ENCODE measurements at places on chromosomes 2 and 18.

DNA sequence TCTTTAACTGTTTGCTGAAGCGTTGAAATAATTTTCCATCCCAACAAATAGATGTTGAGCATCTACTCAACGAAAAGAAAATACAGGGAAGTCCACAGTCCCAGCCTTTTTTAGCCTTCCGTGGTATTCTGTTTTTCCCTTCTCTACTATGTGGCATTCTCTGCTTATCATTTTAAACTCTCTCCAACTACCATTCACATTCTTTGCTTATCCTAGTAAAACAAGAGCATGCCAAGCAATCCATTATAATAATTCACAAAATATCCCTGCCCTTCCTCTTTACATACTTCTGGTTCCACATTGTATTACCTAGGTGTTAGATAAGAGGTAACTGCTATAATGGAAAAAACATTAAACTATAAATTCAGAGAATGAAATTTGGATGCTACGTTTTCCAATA is 1.6 kb upstream of the SESTD1 start:
- peak; percentile 6 for DNase-seq

- DNase-seq = no peak
Observed at GRCh38 chr2:143088388-143088787, 40.8 kb upstream of the ARHGAP15 start.

DNA sequence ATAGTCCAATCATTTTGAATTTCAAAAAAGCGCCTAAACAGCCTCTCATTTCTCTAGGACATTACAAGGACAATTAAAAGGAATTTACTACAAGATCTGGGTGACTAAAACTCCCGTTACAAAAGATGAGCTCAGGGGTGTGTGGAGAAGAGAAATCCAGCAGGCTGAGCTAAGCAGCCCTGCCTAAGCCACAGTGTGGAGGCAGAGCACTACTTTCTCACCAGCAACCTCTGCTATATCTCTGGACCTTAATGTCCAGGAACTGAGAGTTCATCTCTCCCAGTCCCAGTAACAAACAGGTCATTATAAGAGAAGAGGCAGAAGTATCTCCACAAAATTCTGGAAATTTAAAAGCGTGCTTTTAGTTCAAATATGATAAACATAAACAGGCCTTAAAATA is 18.9 kb upstream of the ANKRD62 start:
- DNase-seq = peak; percentile 2

GRCh38 chr2:12652723-12653122 is 64.0 kb upstream of the TRIB2 start:
- DNase-seq = no peak

GRCh38 chr2:26915316-26915715 is 55.1 kb upstream of the MAPRE3 start:
- DNase-seq = no peak

DNA sequence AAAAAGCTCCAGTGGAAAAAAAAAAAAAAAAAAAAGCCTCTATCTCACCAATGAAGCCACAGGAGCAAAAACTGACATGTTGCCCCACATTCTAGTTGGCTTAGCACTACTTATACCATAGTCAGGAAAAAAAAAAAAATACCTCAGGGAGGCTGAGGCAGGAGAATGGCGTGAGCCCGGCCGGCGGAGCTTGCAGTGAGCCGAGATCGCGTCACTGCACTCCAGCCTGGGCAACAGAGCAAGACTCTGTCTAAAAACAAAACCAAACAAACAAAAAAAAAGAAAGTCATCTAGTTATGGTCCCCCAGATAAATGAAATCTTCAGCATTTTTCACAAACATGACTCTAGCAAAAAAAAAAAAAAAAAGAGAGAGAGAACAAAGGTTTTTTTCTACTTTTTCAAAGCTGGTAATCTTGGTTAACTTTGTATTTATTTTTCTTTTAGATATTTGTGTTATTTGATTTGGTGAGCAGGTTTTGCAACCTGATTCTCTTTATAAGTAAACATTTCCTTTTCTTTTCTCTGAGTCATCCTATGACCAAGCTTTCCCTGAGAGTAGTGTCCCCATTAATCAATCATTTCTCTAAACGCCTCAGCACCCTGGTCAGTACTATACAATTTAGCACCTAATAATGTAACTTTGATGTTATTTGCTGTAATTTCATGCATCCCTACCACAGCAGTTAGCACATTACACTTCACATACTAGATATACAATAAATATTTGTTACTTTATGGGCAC is 273.7 kb upstream of the PIK3C3 start:
- peak; percentile 42 for DNase-seq

- DNase-seq = peak; percentile 93
Observed at GRCh38 chr18:36850527-36851201, 21.7 kb downstream of the KIAA1328 start.

DNA sequence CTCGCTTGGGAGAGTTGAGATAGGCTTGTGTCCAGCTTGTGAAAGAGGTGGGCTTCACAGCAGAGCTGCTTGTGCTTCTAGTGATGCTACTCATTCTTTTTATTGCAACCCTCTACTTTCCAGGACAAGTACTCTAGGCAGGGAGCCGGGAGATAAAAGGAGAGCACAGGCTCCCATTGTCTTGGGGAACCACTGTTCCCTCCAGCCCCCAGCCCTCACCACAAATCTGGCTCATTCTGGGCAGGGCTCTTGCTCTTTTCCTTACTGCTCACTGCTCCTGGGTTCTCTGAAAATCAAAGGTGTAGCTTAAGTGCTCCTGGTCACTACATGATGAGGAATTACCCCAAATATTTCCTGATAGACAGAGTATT is 81.4 kb downstream of the CABYR start:
- no peak for DNase-seq

DNA sequence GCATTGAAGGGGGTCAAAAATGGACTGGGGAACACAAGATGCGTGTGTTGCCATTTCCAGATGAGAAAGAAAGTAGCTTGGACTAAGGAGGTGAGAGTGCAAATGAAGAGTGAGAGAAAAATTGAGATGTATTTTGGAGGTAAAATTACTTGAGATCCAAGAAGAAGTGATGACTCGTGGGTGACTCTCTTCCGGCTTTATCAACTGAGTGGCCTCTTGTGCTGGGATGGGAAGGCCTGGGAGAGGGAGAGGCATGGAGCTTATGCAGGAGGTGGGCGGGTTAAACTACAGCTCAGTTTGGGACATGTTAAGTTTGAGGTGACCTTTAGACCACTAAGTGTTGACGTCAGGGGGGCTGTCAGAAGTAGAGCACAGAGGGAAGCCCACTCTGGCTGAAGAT is 34.9 kb downstream of the SULT1C2 start:
- DNase-seq = no peak

DNA sequence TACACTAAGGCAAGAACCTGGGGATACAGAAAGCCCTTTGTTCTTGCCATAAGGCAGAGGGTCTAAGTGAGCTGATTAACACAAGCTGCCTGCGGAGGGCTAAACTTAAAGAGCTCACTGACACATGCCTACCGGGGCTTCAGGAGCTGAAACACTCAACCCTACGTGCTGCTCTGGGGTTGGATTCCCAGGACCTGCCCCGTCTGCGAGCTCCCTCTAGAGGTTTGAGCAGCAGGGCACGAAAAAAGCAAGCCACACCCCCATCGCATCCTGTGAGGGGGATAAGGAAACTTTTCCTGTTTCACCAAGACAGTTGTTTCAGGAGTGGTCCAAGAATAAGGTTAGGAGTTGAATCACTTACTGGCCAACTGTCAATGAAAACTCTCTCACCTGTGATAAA is 562.1 kb downstream of the TMX3 start:
- DNase-seq = no peak

DNA sequence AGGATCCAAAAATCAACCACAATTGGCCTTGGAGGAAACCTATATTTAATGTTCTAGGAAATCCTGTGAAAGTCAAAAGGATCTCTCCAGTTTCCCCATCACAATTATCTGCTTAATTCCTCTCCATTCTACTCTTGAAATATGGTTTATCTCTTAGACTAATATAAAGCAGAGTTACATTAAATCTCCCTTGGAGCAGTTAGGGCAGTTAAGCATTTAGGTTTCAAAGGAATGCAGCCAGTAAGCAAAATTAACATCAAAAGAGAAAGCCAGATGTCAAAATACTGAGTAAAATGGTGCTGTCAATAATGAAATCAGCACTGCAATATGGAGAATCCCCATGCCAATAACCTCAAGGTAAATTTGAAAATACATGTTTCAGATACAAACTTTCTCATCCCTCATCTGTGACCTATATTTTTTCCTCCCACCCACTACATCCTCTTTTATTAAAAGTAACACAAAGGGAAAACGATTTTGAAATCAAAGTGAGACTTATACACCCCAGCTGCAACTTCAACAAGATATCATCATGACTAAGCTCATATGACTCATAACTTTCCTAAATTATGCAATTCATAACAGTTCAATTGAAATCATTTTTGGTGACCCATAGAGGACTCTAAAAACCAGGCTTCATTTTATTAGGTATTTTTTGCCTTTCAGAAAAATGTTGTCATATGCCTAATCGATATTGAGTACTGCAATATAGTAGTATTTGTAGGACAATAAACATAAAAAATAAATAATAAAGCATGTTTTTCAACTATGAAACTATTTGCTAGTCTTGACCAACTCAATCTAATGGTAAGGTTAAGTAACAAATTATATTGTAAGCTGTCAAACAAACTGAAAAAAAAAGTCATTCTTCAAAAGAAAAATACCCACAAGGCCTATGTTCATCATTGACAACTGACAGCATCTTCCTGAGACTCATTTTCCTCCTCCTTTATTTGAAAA is 3.1 kb downstream of the ADAM17 start:
- peak; percentile 87 for DNase-seq

GRCh38 chr2:134246154-134246874 is 7.6 kb upstream of the MGAT5 start:
- no peak for DNase-seq

DNA sequence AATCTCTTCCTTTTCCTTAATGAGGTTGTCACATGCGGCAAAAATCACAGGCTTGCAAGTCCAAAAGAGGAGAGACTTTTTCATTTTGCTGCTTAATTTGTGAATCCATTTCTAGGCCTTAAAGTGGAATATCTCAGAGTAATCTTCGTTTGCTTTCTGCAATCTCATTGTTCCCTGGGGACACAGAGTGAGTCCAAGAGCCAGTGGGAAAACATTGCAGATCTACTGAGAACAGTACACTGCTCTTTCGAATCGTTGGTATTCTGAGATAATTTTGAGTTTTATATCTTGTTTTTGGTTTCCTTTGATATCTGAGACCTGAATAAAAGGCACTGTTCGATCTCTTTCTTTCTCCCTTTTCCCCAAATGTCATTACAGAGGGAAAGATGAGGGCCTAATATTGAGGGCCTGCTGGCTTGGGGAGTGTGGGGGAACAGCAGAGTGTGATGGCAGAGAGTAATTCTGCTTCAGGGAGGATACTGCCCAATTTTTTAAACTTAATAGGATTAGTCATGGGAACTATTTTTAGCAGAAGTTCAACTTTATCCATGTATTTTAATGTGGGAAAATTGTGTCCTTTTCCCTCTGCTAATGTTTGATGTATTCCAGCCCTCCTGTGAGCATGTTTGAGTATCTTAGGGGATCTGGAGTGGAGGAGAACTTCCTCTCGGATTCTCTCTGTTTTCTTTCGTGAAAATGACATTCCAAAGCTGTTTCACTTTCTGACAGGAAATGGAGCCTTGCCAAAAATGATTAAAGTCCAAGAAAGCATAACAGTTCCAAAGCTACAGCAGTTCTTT is 418.2 kb upstream of the ZEB2 start:
- DNase-seq = peak; percentile 86

DNA sequence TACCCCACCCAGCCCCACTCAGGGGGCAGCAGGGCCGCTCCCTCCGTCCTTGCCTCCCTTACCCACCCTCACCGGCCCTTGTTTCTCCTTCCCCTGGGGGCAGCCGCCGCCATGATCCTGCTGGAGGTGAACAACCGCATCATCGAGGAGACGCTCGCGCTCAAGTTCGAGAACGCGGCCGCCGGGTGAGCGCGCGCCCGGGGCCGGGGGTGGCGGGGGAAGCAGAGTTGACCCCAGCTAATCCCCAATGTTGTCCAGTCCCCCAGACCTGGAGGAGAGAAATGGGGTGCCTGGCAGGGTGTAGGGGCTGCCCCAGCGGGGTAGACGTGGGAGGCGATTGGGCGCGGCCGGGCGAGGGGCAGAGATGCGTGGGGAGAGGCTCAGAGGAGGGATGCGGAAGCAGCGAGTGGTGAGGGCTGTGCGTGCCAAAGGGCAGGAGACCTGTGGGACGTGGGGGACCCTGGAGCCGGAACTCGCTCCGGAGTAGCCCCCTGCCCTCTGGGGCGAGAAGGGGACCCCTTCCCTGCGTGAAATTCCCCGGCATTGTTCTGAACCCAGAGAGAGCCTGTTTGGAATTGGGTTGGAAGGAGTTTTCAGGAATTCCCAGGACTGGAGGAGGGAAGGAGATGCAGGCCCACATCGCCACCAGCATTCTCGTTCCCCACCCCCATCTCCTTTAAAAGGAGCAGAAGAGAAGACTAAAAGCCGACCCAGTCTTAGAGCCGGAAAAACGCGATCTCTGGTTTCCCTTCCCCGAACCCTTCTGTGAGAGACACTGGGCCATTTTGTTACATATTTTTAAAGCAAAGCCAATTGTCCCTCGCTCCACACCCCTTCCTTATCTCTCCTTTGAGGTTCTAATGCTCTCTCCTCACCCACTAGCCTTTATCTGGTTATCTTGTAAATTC is 625 bp downstream of the ARPC2 start:
- DNase-seq = peak; percentile 46

DNA sequence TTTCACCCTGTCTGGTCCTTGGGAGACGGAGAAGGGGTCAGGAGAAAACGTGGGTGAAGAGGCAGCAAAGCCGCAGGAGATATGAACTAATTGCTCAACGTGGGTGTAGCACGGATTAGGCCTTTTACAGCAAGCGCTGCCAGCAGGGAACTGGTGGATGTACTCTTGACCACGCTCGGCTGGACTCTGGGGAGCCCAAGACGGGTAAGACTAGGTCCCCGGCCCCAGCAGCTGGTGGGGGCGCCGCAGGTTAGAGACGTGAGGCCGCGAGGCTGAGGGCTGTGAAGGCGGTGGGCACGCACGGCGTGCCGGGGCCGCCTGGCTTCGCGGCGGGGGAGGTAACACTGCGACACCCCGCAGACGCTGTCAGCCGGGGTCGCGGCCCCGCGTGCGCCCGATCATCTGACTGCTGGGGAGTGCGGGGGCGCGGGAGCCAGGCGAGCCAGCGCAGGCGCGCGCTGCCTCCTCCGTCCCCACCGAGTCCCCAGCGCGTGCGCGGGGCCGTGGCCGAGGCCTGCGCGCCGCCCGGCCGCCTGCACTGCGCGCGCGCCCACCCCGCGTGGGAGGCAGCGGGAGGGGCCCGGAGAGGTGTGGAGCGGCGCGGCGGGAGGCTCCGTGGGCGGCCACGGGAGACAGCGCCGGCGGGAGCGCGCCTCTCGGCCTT is at the start of gene CLIP4:
CLIP4 (plus strand) TSS at position 470 of the 664 bp plus-strand sequence. CDS start 5,974 bp downstream, outside the sequence.
- peak; percentile 88 for DNase-seq

DNA sequence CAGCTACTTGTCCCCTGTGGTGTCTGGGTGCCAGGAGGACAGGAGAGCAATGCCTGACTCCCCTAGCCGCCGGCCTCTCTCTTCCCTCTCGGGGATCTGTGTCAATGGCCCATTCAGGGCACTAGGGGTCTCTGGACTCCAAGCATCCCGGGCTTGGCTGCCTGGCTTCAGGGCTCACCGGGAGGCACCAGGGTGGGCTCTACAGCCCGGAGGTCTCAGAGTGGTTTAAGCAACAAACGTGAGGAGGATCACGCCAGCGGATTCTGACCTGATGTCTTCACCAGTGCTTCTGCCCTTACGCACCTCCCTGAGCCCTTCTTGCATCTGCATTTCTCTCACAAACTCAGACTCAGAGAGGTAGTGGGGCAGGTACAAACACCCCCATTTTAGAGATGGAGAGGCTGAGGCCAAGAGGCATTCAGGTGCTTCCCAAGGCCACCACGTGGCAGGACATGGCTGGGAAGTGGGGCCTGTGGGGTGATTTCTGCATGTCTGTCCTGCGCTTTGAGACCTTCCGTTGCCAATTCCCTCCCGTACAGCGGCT is 243.0 kb downstream of the CELF4 start:
- DNase-seq = peak; percentile 2
